ENCODE measurements at places on chromosomes 11 and 22.

GRCh38 chr11:20089367-20089766 is 70.9 kb downstream of the DBX1 start:
- no peak for DNase-seq

DNA sequence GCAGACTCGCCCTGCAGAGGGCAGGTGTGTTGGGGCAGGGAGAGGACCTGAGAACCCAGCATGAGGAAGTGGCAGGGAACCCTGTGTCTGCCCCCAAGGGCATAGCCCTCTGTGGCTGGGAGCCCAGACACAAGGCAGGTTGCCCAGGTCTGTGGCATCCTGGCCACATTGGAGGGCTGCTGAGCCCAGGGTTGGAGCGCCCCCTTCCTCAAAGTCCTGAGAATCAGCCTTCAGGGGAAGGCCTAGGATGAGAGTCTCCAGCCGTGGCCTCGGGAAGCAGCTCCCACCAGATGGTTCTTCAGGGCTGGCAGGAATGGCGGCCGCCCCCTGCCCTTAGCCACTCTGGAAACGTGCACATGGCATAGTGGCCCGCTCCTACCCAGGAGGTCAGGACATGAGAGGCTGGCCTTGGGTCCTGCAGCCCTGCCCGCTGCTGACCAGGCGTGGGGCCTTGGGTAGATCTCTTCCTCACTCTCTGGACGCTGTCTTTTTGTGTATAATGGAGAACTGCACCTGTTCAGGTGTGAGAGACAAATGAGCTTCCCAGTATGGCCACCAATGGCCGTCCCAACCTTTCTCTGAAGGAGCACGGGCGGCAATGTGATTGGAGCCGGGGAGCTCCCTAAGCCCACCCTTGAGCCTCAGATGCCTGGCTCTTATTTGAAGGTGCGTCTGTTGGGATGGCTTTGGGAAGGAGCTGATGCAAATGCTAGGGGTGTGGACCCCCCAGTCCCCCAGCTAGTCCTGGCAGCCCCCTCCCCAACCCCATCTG is 4.6 kb upstream of the CDC42BPG start:
- no peak for DNase-seq

DNA sequence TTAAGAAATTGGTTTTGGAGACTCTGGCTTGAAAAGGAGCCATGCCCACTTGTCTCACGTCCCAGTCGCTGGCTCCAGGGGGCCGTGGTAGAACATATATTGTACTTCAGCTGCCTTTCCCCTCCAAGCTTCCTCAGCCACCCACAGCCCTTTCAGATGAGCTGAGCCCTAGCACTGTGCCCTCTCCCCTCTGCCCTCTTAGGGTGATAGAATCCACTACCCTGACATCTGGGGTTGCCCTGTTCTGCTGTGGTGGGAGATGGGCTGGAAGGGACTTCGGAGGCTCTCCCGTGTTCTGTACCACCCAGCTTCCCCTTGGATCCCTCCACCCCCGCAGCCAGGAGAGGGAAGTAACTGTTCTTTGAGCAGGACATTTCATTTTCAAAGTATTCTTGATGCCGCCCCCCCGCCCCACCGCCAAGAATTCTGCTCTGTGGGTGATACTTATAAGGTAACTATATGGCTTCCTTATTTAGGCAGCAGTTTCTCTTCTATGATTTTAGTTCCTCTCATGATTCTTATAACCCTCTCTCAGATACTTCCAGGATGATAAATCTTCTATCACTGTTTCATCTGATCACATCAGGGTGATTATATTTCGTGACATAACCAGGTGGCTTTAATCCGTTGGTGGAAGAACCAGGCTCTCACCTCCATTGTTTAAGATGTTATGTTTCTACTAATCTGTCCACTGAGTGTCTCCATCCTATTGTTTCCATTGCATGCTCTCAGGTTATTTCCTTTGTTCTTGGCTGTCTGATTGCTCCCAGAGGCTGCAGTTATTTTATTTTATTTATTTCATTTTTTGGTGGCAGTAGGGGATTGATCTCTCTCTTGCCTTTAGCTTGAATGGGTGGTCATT is 24.1 kb downstream of the ZBTB16 start:
- DNase-seq, result no peak

DNA sequence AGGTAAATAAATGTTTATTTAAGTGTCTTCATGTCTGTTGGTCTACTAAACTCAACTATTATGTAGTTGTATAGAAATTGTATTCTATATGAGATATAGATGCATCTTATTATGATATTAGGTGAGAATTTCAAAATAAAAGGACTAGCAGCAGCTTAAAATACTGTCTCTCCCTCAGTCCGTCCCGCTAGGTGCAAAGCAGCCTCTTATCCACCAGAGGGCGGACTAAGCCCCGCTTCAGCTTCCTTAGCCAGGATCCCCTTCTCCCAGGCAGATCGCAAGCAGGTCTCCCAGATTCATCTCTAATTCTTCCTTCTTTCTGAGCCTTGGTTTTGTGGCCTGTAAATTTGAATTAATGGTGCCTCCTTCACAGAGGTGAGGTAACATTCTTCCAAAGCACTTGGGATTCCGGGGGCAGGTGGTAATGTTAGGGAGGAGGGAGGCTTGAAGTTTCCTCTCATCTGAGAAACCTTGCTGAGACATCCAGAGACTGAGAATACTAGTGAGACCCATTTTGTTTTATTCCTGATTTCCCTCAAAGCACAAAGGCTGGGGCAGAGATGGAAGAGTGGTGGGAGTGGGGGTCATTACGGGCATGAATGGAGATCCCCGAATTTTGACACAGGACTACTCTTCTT is 13.5 kb upstream of the INSC start:
- DNase-seq, result peak; percentile 18

- DNase-seq, result no peak
Measured at GRCh38 chr11:45193695-45194094, 47.3 kb downstream of the PRDM11 start.

- no peak for DNase-seq
Measured at GRCh38 chr11:78573681-78574080, 983 bp downstream of the NARS2 start.

- DNase-seq, result no peak
Measured at GRCh38 chr11:65293909-65294381, 20.7 kb upstream of the CDC42EP2 start.

DNA sequence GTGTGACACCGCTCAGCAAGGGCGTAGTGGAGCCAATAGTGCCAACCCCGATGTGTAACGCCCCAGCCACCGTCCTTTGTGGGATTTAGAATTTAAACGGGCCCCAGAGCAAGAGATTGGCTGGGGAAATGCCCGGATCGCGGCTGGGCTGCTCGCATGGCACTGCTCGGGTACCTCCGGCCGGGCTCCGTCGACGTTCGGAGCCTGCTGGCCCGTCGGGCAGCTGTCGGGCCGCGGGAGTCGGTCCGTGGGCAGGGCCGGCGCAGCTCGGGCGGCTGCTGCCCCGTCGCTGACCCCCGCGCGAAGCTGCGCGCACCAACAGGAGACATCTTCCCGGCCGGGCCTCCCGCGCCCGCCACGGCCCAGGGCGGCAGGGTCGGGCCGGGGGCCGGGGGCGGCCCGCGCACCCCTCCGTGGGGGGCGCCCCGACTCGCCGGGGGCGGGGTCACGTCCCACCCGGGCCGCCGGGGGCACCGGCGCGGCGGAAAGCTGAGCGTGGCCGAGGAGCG is 1.3 kb upstream of the KDM2A start:
- DNase-seq, result no peak

DNA sequence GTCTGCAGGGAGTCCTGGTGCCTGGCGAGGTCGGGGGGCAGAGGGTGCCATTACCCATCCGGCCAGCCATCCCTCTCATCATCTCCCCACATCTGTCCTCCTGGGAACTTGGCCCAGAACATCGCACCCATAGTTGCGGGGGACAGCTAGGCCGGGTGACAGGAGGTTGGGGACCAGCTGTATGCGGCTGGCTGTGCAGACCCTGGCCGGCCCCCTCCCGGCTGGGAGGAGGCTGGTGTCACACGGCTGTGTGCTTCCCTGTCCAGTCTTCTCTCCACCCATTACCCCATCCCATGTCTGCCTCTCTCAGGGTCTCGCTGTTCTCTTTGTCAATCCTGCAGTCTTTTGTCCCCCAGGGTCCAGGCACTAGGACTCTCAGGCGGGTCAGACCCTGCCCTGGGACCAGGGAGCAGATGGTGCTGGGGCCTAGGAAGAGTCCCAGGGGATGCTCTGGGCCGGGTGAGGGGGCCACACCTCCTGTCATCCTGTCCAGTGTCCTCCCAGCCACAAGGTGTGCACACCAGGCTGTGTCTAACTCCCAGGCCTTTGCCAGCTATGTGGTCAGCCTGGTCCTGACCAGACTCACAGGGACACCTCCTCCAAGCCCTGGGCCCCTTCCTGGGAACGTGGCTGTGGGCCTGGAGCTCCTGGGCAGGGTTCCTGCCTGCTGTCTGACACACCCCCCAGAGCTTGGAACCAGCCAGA is 6.4 kb upstream of the TBX1 start:
- DNase-seq, result no peak

GRCh38 chr22:32218470-32218869 is 13.6 kb upstream of the RFPL2 start:
- no peak for DNase-seq

- DNase-seq, result no peak
Measured at GRCh38 chr11:45400591-45400990, 114.5 kb upstream of the SYT13 start.

DNA sequence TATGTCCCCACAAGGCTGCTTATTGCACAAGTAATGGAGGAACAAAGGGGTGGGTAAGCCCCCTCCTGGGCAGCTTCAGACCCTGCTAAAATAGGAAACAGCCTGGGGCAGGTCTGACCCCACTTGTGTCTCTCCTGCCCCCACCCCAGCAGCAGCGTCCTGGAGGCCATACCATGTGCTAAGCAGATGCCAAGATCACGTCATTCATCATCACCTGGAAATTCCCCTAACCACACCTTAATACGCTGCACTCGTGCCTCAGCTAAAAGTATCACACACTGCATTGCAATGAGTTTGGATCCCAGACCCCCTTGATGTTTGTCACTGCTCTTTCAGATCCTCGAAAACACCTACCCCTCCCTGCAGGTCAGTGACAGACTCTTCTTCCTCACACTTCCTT is 27.8 kb upstream of the GGTLC2 start:
- no peak for DNase-seq

DNA sequence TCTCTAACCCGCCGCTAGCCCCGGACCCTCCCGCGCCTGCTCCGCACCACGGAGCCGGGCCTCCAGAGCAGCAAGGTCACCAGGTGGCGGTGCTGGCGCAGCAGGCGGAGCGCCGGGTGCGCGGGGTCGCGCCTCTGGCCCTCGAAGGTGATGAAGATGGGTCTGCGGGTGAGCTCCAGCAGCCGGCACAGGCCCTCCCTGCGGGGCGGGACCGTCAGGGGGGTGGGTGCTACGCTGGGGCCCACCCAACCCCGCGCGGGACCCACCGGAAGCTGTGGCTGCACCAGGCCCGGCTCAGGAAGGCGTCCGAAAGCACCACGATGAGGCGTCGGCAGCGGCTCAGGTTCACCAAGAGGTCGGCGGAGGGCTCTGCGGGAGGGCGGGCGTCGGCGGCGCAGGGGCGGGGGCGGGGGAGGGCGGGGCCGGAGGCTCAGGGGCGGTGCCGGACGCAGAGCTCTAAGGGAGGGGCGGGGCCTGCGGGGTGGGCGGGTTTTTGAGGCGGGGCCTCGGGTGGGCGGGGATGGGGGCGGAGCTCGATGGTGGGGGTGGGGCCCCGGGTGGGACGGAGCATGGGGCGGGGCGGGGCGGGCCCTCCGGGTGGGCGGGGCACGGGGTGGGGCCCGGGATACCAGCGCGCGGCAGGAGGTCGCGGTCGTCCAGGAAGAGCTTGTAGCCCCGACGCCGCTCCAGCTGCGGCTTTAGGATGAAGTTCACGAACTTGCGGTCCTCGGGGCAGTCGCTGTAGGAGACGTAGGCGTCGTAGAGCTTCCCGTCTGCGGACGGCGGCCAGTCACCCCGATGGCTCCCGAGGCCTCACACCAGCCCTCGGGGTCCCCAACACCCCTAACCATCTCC is 7.8 kb downstream of the SIGIRR start:
- DNase-seq, result peak; percentile 76

- DNase-seq, result no peak
Measured at GRCh38 chr22:47161631-47162030, 399.2 kb downstream of the TBC1D22A start.

DNA sequence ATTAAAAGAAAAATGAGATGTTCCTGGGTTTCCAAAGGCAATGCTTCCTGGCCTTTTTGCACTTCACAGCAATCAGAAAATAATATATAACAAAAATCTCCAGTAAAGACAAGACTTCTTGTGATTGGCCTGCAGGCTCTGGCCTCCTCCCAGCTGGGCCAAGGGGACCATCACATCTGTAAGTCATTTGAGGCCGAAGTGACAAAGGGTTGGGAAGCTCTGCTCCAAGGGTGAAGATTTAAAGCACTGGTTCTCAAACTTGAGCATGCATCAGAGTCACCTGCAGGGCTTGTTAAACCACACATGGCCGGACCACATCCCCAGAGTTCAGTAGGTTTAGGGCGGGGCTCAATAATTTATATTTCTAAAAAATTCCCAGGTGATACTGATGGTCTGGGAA is 32.1 kb downstream of the ARFGAP2 start:
- no peak for DNase-seq

DNA sequence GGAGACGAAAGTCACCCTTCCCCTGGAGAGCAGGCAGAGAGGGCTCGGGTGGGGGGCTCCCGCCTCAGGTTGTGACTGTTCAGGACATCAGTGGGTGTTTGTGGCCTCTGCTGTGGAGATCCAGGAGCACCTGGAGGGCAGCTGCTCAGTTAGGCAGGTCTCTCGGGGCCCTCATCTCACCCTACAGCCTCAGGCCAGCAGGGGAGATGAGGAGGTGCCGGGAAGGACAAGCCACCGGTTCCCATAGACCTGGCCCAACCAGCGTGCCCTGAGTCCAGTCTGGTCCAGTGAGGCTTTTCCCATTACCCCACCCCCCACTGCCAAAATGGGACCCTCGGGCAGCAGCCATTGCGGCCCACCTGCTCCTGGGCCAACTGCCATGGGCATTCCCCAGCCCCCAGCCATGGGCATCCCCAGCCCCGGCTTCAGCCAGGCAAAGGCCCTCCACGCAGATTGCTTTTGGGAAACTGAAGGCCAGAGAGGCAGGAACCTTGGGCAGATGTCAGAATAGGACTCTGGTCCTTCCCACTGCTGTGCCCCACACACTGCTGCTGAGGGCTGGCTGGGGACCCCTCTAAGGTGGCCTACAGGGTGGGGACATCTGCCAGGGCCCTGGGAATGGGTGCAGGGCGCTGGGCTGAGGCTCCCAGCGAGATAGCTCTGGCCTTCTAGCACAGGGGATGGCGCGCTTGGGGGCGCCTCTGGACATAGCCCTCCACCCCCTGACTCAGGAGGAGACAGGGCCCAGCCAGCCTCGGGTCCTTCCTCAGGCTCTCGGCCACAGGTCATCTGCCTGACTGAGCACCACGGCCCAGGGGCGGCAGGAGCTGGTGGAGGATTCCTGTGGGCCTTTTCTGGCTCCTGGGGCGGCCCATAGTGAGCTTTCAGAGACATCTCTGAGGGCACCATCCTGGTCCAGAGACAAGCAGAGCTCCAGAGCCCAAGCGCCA is 4.8 kb downstream of the PIM3 start:
- DNase-seq, result no peak

DNA sequence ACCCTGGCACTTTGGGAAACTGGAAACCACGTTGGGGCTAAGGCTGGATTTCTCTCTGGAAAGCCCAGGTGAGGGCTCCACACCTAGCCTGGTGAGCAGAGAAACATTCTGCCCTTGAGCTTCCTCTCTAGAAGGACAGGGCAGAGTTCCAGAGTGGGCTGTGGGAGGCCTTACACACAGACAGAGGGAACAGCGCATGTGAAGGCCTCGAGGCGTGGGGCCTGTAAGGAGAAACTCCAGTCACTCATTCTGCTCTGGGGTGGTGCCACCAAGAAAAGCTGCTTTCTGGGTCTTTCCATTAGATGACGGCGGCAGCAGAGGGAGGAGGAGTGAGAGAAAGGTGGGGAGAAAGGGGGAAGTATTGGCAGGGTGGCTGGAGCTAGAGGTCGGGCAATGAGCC is 183.1 kb downstream of the CHST1 start:
- no peak for DNase-seq
